ENCODE measurements at places on chromosomes 2 and 18.

GRCh38 chr2:142131010-142131669 is at the start of gene LRP1B:
TSS of gene LRP1B (minus strand) at chr2:142131016. CDS start at chr2:142130729, 287 bp downstream.
- DNase-seq = no peak

DNA sequence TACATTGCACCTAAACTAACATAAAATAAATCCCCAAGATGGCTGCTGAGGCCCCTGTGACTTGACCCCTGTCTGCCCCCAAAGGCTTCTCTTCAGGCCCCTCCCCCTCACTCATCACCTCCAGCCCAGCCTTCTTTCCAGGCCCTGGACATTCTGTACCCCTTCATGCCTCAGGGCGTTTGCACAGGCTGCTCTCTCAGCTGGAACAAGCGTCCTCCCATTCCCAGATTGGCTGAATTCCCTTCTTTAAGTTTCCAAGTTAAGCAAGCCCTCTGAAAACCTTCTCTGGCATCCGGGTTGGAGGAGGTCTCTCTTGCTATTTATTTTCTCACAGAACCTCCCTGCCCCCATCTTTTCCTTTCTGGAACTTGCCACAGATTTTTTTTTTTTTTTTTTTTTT is 165.2 kb upstream of the BCL2L11 start:
- DNase-seq = no peak

- no peak for DNase-seq
Observed at GRCh38 chr2:241498115-241499070, 10.0 kb downstream of the STK25 start.

- no peak for DNase-seq
Observed at GRCh38 chr18:7775128-7775527, 208.0 kb downstream of the PTPRM start.

DNA sequence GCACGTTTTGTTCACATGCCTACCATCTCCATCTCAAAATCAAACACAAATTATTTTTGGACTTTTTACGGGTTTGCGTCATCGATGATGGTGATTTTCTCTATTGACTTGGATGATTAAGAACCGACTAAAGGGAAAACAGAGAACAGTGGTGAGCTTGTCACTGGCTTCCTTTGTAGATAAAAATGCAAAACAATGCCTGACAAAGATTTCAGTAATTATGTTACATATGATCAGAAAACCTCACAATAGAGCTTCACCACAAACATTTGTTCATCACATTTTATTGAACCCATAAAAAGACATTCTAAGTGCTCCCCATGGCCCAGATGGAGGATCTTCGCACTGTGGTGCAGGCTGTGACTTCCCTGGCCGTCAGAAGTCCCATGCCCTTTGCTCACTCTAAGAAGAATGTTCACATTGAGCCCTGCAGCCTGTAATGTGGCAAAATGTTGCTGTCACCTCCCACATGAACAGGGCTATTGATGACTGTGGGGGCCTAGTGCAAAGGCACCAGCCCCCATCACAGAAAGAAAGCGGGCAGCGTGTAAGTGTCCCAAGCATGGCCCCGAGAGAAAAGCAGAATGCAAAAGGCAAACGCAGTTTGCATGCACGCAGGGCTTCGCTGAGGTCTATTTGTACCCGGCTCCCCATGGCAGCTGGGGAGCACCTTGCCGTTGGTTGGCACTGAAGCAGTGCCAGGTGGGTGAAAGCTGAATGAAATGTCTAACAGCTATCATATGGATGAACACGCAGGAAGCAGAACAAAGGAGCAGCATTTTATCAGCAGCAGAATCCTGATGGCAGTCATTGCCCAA is 60.6 kb downstream of the BCL2 start:
- DNase-seq = no peak

DNA sequence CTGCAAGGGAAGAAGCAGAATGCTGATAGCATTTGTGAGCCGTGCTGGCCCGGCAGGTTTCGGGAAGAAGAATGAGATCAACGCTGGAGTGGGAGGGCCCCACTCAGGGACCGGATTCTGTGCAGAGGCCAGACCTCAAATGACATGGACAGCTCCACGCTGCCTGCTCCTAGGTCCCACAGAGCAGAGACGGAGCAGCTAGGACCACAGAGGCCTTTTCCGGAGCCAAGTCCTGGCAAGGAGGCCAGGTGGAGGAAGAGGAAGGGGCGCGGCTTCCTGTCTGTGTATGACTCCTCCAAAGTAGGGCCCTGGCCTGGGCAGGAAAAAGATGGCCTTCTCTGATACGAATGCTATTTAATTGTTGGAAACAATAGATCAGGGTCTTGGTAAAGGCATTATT is 139.9 kb downstream of the LRRC30 start:
- DNase-seq = no peak
